ENCODE measurements at places on chromosomes 3 and 15. TPM values are rescaled to one million over a fixed set of nuclear protein-coding genes. Genes with fewer than 3 reads are reported as not detected.
A peak's percentile ranks its signal among the peaks of the same experiment; 100 is the strongest.

- no peak for DNase-seq
Observed at GRCh38 chr3:189235214-189235613, 63.4 kb downstream of the TPRG1 start.

DNA sequence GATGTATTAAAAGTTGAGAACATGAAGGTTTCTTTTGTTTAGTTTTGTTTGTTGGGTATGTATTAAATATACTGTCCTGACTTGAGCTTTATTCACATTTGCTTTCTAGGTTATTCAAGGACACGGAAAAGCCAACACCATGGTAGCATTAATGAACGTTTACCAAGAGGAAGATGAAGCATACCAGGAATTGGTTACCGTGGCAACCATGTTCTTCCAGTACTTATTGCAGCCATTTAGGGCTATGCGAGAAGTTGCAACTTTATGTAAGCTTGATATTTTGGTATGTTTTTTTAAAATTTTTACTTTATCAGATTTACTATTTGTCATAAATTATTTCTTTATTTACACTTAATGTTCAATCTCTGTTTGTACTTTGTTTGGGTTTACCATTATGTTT is 3.6 kb downstream of the WHAMM start:
- no peak for DNase-seq

The CEMIP gene
- total RNA-seq: 0.14 TPM

The MYO5C gene
- 3.4 TPM for total RNA-seq

DNA sequence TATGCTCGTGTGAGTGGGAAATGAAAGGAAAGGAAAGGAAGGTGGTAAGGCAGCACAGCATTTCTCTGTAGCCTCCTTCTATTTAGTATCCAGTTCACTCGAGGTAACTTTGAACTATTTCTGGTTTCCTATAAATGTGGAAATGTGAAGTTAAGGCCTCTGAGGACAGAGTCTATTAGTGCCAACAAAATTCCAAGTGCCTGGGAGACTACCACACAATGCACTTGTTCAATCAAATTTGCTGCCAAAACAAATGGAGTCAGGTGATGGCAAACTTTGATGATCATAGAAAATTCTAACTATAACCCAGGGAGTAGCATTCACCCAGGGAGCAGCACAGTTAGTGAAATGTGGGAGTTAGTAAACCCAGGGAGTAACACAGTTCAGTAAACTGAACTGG is 155.1 kb downstream of the ALCAM start:
- no peak for DNase-seq

The PARP15 gene
- total RNA-seq: 0.51 TPM

DNA sequence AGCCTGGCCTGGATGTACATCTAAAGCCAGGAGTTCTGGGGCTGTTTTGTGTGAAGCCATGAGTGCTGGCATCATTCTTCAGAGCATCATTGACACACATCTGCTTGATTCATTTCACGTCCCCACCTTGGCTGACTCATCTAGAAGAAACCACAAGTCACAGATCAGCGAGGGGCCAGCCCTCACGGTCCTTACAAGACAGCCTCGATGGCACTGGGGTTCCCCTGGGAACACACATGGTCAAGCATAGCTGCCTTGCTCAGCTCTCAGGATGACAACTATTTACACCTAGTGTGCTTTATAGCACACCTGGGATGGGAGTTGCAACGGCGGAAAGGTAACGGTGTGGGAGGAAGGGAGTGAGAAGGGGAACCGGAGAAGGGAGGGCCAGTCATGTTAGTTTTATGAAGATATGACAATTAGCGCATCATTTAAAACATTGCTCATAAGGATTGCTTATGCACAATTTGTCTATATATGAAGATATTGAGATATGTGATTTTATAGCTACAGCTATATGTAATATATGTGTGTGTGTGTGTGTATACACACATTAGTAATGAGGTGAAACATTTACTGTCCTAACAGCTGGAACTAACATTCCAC is 227.1 kb downstream of the RPLP1 start:
- no peak for DNase-seq

- DNase-seq: no peak
Observed at GRCh38 chr15:94297558-94297957, 66.2 kb downstream of the MCTP2 start.

- no peak for DNase-seq
Observed at GRCh38 chr3:155416500-155417118, 123.1 kb upstream of the STRIT1 start.

The DHX30 gene
- 47.2 TPM for total RNA-seq

DNA sequence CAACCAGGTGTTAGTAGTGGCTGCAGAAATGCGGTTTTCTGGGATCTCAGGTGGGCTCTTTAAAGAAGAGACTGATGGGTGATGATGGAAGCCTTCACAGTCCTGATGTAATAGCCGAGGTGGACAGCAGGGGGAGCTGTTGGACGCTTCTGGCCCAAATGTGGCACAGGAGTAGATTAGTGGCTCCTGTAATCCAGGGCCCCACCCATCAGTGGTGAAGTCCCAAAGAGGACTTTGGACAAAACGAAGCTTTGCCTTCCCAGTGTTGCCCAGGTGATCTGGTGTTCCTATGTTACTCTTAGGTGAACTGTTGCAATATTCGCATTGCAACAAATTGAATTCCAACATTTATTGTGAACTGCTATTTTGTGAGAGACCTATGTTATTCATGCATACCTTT is 31.8 kb upstream of the MYZAP start:
- no peak for DNase-seq

The PRKAR2A gene
- total RNA-seq: 57.9 TPM

- no peak for DNase-seq
Observed at GRCh38 chr15:62118520-62119226, 46.4 kb downstream of the C2CD4B start.

DNA sequence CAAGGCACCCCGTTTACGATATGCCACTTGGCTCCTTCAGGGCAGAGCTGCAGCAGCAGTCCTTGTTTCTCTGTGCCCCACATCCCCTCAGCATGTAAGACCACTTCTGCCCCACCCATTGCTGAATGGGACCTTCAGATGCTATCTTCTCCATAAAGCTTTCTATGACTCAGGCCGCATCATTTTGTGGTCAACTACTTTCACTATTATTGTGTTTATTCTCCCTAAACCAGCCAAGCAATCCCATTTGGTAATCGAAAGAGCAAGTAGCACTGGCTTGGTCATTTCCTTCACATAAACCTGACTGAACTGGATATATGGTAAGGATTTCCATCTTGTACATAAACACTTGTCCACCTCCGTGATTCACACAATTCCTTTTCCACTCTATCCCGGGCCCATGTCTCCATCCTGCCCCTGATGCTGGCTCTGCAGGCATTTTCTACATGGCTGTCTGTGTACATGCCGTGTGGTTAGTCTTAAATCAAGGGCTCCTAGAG is 25.7 kb downstream of the LIPC start:
- no peak for DNase-seq

The ACKR2 gene
- 0.89 TPM for total RNA-seq

- no peak for DNase-seq
Observed at GRCh38 chr3:179184826-179185225, 36.7 kb downstream of the PIK3CA start.

DNA sequence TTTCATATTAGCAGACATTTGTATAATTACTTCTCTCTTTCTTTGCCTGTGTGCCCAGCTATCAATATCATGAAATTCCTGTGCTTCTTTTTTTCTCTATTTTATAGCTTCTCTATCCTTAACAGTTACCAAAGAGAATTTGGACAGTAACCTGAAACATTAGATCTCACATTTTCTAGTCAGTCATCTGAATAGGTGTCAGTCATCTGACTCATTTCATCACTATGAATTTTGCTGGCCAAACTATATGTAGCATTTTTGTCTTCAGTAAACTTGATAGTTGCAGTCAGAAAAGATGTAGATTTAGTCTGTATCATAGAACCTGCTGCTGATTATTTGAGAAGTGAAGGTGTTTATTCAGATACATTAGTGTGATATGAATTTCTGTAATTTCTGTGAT is 52.6 kb downstream of the HMG20A start:
- DNase-seq: no peak

GRCh38 chr3:37535526-37536432 is 325.9 kb upstream of the CTDSPL start:
- DNase-seq: no peak

DNA sequence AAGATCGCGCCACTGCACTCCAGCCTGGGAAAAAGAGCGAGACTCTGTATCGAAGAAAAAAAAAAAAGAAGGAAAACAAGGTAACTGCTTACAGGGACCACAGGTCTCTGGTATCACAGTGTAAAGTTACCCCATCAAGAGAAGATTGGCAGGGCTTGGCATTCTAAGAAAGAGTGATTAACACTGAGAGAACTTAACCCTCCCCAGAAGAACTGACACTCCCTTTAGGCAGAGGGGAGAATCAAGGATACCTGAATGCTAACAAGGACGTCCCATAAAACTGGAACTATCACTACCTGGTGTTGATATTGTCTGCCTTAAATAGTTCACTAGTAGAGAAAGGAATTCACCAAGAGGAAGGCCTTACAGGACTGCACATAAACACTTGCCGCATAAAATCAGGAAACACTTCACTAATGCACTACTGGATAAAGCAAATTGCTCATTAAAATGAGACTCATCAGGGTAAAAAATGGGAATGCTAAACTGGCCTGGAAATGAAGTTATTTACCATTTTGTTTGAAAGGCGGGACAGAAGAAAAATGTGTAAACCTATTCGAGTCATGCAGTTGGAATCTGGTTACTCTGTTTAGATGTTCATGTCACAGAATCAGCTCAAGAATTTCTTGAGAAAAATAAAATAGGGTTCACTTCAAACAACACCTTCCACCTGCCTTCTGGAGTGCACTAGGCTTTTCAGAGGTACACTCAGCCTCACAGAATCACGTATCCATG is 121.6 kb downstream of the FOXP1 start:
- DNase-seq: no peak

GRCh38 chr3:22734756-22735155 is 468.4 kb upstream of the UBE2E2 start:
- no peak for DNase-seq

The HHLA2 gene
- not detected for total RNA-seq

DNA sequence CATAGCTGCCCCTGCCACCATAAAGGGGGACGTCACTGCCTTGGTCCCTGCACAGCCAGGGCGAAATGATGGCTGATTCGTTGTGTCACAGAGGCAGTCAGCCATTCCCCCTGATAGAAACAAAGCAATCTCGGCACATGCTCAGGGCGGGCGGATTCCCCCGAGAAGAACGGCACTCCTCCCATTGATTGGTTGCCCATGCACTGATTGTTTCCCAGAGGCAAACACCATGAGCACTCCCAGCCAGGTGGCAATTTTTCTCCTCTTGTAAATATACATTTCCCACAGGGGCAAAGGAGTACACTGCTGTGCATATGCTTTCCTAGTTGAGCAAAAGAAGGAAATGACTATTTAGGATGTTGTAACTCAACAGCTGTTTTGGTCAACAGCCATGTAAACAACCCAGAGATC is 56.5 kb downstream of the KY start:
- DNase-seq: no peak

The CCR3 gene
- total RNA-seq: not detected

DNA sequence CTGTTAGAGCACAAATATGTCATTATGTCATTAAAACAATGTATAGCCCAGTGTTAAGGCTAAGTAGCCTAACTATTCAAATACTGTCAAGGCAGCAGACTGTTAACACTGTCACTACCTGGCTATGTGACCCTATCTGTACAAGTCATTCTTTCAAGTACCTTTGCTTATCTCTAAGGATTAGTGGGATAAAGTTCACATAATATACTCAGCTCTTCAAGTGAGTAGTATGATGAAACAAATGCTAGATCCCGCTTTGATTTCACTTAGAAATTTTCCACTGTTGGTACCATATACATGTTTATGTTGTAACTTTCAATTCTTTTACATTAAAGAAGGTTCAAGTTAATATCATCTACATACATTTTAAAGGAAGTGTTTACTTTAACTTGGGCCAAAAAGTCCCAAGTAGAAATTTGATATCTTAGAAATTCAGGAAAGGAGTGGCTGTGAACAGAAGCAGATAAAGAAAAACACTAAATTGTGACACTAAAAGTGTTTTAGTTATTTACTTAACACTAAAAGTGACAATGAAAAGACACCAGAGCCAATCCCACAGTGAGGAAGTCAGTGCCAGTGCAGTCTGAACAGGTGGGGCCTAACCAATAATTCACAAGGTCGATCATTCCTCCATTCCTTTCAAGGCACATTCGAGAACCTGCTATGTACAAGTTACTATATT is 4.8 kb upstream of the RFX7 start:
- DNase-seq: no peak

DNA sequence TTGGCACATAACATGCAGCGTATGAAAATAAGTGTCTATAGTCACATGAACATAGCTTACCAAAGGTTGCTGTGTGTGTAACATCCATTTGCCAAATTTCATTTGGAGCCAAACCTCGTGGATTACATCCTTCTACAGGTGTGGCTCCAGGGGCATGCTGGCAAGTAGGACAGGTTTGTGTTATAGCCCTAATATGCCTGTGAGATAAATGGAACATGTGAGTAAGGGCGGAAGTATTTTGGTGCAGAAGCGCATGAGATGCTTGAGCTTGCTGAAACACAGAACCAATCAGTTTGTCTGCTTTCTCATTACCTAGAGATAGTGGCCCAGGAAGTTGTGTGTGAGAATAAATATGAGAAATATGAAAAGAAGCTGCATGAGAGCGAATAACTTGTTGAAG is 21.8 kb upstream of the XCR1 start:
- no peak for DNase-seq

- no peak for DNase-seq
Observed at GRCh38 chr3:128263118-128263517, 109.8 kb downstream of the EEFSEC start.

- DNase-seq: no peak
Observed at GRCh38 chr3:52286777-52287110, 884 bp upstream of the GLYCTK start.

DNA sequence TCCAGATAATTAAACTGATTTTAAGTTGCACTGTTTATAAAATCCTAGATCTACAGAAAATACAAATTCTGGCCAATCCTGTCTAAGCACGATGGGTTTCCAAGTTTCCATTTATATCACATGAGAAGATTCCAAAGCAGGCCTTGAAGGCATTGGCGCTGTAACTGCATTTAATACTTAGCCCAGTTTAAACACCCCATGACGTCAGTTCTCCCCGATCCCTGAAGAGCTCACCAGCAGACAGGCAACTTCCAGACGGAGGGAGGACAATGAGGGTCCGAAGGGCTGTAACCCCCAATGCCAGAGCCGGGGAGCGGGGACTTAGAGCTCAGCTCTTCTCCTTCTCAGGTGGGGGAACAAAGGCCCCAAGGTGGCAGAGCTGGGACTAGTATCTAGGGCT is 117.3 kb downstream of the XXYLT1 start:
- no peak for DNase-seq

The CAMK2N2 gene
- not detected for total RNA-seq

GRCh38 chr3:10389995-10390394 is 69.1 kb upstream of the SEC13 start:
- peak; percentile 13 for DNase-seq

The KBTBD13 gene
- total RNA-seq: 8.4 TPM

The FAM107A gene
- total RNA-seq: 82.9 TPM

- no peak for DNase-seq
Observed at GRCh38 chr3:154598166-154598565, 168.2 kb upstream of the GPR149 start.

- DNase-seq: no peak
Observed at GRCh38 chr15:55576943-55577342, 11.2 kb downstream of the PYGO1 start.

Data from Right ventricle myocardium inferior (tissue), 1 donor.